MCF 10A (cell line): ENCODE measurements at places on chromosomes 13 and 19. TPM values are rescaled to one million over a fixed set of nuclear protein-coding genes. Genes with fewer than 3 reads are reported as not detected.

GRCh38 chr13:30581582-30581981, 36.1 kb upstream of the USPL1 start:
- peak; percentile 43 for DNase-seq

DNA sequence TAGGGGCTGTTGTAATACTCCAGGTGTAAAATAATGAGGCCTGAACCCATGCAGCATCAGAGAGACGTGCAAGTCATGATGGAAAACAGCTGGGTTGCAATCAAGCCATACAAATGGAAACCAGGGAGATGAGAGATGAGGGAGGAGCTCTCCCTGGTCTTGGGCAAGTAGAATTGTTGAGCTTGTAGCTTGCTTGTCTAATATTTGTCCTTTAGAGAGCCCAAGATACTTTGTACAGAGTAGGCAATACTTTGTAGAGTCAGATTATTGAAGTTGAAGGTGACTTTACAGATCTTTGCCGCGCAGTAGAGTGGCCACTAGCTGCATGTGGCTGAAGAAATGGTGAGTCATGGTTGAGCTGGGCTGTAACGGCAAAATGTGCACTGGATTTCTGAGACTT, 8.3 kb downstream of the ATP8A2 start:
- no peak for DNase-seq

GRCh38 chr13:112256716-112257494, 119.2 kb upstream of the SPACA7 start:
- DNase-seq = no peak

- DNase-seq = no peak
Measured at GRCh38 chr19:2853015-2853606, 11.8 kb downstream of the ZNF555 start.

PODNL1 gene
- total RNA-seq = 0.25 and 0.51 TPM in 2 replicates

ZNF682 gene
- total RNA-seq = not detected in 2 replicates

KLK8 gene
- not detected in 2 replicates for total RNA-seq

OR10H1 gene
- total RNA-seq = not detected in 2 replicates

ATP1A3 gene
- not detected in 2 replicates for total RNA-seq
